ENCODE measurements at places on chromosomes 3 and 15.
A peak's percentile ranks its signal among the peaks of the same experiment; 100 is the strongest.

GRCh38 chr15:71313806-71314205 is 198.5 kb downstream of the THSD4 start:
- peak; percentile 64 for DNase-seq

DNA sequence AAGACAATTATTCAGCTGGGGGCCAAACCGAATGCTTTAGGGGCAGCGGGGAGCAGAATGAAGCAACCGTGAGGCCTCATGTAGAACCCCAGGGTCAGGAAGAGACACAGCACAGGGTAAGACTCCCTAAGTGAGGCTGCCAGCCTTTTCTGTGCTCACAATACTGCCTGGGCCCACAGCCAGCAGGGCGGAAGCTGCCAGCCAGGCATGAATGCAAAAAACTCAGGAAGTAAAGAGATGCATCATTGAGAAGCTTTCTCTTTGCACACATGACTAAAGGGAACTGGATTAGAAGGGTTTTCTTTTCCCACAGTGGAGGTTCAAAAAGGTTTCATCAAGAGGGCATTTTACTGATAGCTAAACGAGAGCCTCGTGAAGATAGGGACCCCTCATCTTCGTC is 33.3 kb downstream of the CA12 start:
- peak; percentile 86 for DNase-seq

DNA sequence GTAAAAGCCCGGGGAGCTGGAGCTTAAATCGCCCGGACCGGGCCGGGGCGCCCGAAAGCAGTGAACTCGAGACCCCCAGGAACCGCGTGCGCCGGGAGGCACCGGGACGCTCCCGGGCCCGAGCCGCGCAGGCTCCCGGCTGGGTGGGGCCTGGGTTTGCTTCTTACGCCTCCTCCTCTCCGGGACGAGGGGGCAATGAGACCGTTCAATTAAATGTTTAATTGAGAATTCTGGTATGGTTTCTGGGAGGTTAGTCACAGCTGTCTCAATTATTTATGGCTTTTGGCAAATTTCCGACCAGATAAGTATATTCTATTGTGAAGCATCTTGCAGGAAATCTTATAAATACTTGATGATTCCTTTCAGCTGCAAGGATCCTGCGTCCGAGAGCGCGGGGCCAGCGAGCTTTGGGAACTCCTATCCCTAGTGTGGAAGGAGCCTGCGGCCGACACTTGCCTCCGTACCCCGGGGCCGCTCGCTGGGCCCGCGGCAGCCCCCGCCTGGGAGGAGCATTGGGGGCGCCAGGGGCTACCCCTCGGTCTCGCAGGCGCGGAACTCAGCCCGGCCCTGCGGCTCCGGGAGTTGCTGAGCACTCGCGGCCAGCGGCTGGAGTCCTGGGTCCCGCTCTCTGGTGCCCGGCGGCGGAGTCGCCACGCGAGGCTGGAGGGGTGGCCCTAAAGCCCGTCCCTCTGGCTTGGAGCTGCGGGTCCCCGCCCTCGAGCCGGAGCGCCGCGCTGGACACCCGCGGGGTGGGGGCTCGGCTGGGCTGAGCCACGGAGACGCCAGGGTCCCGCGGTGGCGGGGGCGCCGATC is 10.3 kb downstream of the ISL2 start:
- DNase-seq = peak; percentile 68

DNA sequence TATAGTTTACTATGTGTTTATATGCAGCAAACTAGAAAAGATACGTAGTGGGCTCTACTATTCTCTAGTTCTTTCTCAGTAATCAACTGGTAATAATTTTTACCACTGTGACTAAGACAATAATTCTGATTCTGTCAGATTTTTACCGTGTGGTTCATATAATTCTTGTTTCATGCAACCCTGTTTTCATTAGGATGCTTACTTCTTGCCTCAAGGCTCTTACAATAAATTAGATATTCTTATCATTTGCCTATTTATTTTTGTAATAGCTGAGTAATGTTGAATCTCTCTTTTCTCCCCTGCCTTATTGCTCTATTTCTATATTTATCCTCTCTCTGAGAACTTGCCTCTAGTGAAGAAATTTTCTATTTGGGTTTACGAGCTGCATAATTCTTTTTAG is 524.7 kb downstream of the NAALADL2 start:
- peak; percentile 69 for DNase-seq

DNA sequence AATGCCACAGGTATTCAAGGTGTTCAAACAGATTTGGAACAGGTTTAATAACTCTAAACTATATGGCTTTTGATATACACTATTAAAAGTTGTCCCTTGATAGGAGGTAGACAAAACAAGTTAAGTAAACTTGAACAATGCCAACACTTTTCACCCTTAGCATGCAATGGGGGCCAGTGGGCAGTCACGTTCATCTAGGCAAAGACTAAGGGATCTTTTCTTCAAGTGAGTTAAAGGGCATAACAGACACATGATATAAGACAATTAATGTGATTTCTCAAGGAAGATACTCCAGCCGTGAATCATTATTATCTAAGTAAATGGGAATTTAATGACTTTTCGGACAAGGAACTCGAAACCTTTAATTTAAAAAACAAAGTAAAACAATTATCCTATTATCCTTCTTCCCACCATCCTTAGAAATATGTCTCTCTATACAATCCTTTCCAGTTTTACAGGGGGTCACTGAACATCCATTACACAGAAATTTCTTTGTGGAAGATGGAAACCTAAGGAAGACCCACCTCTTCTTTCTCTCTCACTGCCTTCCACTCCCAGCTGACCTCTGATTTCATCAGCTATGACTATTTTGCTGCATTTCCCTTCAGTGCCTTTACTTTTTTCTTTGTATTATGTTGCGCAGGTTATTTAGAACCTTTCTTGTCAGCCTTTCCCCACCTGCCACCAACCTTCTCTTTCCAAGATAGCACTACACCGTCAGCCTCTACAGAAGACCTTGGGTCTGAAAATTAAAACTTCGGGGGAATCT is 1.5 kb downstream of the CLDN1 start:
- no peak for DNase-seq

- peak; percentile 36 for DNase-seq
Measured at GRCh38 chr15:98893401-98893800, 114.2 kb downstream of the PGPEP1L start.

All from M059J (cell line).